Stimulated activated CD4-positive, alpha-beta T cell treated with anti-CD3 and anti-CD28 coated beads, Interleukin-4, amount 100 ng/mL, for 1 hour (primary cell): ENCODE measurements at places on chromosomes 12 and 14.

DNA sequence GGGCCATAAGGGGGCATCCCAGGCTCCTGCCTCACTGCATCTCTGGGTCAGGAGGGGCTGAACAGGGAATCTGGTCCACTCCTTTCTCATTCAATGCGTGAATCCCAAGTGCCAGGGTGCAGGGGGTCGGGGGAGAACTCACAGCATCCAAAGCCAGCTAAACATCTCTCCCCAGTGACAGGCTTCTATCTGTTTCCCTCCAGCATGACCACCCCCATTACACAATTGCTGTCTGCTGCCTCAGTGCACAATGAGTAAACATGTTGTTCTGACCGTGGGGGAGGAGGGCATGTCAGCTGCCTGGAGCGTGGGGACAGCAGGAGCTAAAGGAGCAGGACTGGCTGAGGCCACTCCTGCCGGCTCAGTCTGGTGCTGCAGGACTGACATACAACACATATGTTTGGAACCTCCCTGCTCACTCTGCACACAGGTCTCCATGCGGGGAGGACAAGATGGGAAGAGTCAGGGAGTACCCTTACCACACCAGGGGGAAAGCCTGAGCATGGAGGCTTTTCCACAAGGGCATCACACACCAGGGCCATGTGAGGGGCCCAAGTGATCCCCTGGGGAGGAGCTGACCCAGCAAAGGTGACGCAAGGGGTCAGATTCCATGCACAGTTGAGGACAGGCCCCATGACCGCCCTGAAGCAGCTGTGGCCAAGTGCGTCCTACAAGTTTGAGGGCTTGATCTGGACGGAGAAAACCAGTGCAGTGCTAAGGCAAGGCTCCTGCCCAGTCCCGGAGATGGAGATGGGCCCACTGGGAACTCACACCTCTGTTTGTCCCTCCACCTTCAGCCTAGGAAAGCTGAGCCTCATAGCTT, 1.4 kb downstream of the TNS2 start:
- DNase-seq: no peak

GRCh38 chr14:96146131-96146771, 58.4 kb upstream of the BDKRB2 start:
- no peak for DNase-seq

DNA sequence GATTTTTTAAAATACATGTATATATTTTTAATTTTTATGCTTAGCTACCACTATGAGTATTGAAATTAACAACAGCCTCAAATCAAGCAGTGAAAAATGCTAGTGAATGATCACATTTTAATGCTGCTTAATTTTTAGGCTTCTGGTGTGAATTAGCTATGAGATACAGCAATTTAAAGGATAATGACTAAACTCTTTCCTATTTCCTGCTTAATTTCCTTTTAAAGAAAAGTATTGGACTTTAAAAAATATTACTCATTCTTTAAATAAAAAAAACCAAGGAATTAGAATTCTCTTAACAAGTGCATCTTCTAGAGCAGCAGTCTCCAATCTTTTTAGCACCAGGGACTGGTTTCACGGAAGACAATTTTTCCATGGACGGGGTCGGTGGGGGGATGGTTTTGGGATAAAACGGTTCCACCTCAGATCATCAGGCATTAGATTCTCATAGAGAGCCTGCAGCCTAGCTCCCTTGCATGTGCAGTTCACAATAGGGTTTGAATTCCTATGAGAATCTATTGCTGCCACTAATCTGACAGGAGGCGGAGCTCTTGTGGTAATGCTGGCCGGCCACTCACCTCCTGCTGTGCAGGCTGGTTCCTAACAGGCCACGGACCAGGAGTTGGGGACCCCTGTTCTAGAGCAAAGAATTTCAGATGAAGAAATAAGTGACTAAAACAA, 18.6 kb upstream of the NTN4 start:
- no peak for DNase-seq

GRCh38 chr12:132404951-132405741, 75.8 kb upstream of the GALNT9 start:
- DNase-seq: no peak

DNA sequence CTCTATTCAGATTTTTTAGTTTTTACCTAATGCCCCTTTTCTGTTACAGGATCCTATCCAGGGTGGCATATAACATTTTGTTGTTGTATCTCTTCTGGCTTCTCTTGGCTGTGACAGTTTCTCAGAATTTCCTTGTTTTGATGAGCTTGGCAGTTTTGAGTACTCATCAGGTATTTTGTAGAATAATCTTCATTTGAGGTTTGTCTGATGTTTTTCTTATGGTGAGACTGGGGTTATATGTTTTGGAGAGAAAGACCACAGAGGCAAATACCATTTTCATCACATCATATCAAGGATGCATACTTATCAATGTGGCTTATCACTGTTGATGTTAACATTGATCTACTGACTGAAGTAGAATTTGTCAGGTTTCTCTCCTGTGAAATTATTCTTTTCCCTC, 14.0 kb upstream of the LYZ start:
- DNase-seq: no peak

DNA sequence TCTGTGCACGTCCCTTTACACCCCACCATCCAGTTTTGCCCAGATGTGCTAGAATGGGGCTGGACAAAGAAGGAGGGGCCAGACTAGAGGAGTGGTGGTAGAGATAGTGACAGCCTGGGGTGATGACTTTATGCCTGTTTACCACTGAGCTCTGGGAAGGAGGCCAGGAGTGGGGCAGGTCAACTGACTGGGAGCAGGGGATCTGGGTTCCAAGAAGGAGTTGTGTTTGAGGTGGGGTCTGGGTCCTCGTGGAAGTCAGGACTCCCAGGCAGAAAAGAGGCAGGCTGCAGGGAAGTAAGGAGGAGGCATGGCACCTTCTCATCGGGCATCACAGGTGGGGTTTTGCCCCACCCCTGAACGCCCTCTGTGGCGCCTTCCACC, 315 bp downstream of the LTB4R2 start:
- no peak for DNase-seq

- DNase-seq: no peak
These were observed 32.9 kb downstream of the MAP1LC3B2 start for GRCh38 chr12:116591855-116592637.

DNA sequence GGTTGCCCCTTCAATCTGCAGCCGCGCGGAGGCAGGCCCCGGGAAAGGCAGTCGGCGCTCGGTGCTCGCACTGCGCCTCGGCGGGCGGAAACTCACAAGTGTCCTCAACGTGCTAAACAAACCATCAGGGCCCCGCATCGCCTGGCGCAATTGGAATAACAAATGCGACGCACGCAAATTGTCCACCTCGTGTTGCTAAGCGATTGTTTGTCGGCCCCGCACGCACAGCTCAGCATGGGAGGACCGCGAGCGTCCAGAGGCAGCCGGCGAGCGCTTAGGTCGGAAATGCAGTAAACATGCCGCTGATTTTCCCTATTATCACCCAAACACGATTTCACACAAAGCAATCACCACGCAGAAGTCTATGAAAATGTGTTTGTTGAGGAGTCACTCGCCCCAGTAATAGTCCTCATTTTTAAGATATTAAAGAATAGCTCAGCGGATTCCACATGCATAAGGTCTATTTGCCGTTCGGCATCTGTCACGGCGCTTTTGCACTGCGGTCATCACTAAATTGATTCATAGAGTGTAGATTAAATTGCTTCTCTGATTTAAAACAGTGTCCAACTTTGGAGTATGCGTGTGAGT, 3.2 kb upstream of the GSC start:
- DNase-seq: no peak

GRCh38 chr14:75032939-75033338, 18.3 kb downstream of the MLH3 start:
- no peak for DNase-seq

DNA sequence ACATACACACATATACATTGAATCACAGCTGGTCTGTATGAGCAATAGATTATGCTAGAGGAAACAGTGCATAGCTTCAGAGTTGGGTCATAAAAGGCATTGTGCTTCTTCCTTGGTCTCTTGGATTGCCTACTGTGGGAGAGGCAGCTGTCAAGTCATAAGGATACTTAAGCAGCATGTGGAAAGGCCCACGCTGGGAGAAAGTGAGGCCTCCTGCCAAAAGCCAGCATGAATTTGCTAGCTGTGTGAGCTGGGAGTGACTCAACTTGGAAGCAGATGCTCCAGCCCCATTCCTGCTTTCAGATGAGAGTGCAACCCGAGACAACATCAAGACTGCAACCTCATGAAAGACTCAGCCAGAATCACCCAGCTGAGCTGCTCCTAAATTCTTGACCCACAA, 311.9 kb upstream of the TBX3 start:
- DNase-seq: no peak

GRCh38 chr12:21340403-21340802, 5.7 kb upstream of the SLCO1A2 start:
- DNase-seq: no peak

DNA sequence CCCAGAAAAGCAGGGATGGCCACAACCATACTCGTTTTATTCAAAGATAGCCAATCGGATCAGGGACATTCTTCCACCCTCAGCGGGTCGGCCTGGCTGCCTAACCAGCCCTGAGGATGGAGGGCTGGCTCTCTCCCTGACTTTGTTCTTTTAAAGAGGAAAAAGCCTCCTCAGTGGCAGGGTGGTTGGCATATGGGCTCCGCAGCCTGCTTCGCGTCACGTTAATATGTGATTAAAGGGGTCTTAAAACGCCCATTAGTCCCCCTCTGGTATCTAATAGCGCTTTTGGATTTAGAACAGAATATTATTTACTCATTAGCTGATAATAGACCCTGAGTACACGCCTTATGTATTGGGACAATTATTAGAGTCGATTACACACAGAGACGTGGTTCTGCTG, 199.4 kb downstream of the PHETA1 start:
- no peak for DNase-seq

GRCh38 chr12:13358391-13358905, 161.9 kb downstream of the EMP1 start:
- DNase-seq: no peak

DNA sequence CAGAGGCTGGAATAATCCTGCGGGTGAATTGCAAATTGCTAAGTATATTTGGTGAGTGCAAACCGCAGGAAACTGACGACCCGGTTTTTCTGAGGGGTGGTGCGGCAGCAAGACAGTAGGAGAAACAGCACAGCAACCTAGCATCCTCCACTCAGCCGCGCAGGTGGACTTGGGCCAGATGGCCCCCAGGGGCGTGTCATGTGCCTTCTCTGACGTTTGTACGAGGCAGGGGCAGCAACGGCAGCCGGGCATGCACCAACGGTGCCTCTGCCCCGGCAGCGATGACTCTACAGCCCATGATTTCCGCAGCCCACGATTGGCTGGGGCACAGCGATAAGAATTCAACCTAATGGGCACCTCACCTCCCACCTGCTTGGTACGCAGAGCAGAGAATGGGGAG, 11.1 kb upstream of the CLEC2A start:
- no peak for DNase-seq

GRCh38 chr12:26918321-26919215, 19.2 kb downstream of the INTS13 start:
- DNase-seq: no peak

DNA sequence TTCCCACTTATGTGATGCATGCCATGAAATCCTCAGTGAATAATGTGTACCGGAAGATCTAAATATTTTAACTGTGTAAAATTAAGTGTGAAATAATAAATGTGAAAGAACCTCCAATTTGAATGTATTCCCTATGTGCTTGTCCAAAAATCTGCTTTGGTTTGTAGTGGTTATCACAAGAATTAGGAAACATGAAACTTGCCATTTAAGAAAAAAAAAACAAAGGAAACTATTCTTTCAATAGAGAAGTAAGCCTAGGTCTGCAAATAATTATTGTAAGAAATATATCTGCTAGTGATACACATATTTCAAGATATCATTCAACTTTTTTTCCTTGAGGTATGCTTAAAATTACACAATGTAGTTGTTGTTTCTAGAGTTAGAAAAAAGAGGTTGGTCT, 500.4 kb downstream of the SLC6A15 start:
- no peak for DNase-seq

DNA sequence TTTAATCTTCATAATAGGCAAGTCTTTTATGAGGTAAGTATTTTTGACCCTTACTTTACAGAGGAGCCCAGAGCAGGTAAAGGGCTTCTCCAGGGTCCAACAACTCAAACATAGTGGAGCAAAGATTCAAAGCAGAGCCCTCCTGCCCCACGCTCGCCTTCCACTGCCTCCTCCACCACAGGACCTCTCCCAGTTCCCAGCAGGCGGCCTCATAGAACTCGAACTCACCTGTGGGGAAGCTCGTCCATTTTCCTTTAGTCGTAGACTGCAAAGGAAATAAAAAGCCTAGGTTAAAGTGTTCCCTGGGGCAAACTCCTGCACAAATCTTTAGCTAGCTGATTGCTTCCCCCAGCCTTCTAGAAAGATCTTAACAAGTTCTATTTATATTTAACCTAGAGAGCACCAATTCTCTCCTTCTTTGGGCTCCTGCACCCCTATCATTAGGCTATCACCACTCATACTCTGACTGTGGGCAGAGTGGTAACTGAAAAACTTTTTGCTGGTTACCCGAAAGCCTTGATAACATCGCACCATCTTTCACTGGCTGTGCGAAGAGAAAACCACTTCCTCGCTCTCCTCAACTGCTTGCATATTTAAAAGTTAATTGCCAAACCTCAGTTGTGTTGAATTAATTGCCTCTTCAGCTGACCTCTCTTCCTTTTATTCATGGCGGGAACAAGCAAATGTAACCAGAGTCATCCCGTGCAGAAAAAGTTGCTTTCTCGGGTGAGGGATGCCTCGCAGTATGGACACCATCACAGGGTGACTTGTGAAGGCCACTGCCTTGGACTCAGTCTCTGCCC, 299.6 kb downstream of the DPF3 start:
- DNase-seq: no peak

GRCh38 chr14:33617154-33617553, 333.7 kb downstream of the EGLN3 start:
- DNase-seq: no peak

- DNase-seq: no peak
These were observed 774.9 kb upstream of the NOVA1 start for GRCh38 chr14:27372771-27373170.

DNA sequence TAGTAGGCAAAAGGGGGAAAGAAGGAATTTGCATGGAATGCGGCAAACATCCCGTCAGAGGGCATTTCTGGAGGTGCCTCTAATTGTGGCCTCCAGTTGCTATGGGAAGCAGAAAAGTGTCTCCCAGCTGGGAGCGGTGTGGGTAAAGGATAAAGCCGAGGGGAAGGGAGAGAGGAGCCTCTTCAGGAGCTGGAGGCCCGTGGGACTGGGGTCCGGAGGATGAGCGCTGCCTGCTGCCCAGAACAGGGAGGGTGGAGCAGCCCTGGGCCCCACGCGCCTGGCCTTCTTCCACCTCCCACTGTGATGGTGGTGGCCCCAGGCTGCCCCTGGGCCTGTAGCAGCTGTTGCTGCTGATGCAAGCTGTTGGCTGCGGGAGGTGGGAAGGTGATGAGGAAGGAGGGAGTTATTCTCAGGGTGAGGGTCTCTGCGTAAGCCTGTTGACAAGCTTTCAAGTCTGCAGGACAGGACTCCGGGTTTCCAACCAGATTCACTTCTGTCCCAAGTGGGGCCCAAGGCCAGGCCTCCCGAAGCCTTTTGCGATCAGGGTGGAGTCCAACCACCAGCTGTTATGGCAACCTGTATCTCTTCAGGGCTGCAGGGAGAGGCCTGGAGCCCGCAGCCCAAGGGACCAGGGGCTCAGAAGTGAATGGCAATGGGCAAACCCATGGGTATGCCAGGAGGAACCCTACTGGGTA, 19.1 kb upstream of the PGF start:
- no peak for DNase-seq
